COR-L47 (cell line): ENCODE measurements at places on chromosomes 1 and 21.
A peak's percentile ranks its signal among the peaks of the same experiment; 100 is the strongest.

- DNase-seq = no peak
Observed at GRCh38 chr1:18719786-18720451, 89.3 kb downstream of the PAX7 start.

DNA sequence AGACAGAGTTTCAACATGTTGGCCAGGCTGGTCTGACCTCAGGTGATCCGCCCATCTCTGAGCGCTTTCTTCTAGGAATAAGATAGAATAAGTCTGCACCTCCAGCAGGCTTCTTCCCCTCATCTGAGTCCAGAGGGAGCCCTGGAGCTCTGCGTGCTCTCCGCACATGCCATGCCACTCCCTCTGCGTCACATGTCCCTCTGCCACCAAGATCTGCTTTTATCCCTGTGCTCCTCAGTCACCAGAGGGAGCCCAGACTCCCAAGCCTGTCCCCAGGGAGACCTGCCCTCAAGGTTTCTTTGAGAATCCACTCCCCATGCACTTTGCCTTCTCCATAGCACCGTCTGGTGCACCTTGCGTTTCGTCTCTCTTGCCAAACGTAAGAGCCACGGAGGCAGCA, 213.0 kb downstream of the CAMTA1 start:
- peak; percentile 58 for DNase-seq

DNA sequence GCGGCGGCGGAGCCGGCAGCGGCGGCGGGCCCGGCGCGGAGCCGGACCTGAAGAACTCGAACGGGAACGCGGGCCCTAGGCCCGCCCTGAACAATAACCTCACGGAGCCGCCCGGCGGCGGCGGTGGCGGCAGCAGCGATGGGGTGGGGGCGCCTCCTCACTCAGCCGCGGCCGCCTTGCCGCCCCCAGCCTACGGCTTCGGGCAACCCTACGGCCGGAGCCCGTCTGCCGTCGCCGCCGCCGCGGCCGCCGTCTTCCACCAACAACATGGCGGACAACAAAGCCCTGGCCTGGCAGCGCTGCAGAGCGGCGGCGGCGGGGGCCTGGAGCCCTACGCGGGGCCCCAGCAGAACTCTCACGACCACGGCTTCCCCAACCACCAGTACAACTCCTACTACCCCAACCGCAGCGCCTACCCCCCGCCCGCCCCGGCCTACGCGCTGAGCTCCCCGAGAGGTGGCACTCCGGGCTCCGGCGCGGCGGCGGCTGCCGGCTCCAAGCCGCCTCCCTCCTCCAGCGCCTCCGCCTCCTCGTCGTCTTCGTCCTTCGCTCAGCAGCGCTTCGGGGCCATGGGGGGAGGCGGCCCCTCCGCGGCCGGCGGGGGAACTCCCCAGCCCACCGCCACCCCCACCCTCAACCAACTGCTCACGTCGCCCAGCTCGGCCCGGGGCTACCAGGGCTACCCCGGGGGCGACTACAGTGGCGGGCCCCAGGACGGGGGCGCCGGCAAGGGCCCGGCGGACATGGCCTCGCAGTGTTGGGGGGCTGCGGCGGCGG, 1.0 kb downstream of the ARID1A start:
- DNase-seq = no peak

- DNase-seq = peak; percentile 60
Observed at GRCh38 chr1:216310776-216311175, 112.5 kb downstream of the USH2A start.

DNA sequence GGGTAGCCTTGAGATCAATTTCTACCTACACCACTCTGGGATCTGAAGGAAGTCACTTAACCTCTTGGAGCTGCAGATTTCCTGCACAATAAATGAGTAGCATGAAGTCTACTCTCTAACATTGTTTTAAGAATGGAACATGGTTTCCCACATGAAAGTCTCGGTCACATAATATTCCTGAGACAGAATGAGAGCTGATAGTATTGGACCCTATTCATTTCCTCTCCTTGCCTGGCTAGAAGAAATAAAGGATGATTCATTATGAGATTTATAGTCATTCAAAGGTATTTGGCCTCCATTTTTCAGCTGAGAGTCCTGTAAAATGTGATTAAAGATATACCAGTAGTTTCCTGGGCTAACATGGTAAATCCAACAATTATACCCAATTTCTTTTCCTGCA, 56.7 kb downstream of the ARHGAP29 start:
- DNase-seq = no peak

- no peak for DNase-seq
Observed at GRCh38 chr1:39757501-39757900, 13.6 kb downstream of the OXCT2 start.

DNA sequence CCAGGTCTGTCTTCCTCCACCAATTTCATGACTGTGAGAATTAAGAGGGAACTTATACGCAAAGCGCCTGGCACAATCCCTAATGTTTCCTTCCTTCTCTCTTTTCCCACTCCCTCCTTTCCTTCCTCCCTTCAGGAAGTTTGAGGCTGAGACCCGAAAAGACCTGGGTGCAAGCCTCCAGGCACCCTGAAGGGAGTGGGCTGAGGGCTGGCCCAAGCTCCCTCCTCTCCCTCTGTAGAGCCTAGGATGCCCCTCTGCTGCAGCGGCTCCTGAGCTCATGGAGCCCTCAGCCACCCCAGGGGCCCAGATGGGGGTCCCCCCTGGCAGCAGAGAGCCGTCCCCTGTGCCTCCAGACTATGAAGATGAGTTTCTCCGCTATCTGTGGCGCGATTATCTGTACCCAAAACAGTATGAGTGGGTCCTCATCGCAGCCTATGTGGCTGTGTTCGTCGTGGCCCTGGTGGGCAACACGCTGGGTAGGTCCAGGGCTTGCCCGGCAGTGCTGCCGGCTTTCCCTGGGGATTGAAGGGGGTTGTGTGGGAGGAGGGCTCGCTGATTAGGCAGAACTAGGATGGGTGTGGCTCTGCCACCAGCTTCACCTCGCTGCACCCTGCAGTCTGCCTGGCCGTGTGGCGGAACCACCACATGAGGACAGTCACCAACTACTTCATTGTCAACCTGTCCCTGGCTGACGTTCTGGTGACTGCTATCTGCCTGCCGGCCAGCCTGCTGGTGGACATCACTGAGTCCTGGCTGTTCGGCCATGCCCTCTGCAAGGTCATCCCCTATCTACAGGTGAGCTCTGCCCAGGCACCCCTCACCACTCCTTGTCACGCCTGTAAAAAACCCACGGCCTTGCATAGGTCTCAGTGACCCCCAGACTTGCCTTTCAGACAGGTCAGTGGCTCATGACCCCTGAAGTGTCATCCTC, 1.7 kb downstream of the HCRTR1 start:
- DNase-seq = no peak

DNA sequence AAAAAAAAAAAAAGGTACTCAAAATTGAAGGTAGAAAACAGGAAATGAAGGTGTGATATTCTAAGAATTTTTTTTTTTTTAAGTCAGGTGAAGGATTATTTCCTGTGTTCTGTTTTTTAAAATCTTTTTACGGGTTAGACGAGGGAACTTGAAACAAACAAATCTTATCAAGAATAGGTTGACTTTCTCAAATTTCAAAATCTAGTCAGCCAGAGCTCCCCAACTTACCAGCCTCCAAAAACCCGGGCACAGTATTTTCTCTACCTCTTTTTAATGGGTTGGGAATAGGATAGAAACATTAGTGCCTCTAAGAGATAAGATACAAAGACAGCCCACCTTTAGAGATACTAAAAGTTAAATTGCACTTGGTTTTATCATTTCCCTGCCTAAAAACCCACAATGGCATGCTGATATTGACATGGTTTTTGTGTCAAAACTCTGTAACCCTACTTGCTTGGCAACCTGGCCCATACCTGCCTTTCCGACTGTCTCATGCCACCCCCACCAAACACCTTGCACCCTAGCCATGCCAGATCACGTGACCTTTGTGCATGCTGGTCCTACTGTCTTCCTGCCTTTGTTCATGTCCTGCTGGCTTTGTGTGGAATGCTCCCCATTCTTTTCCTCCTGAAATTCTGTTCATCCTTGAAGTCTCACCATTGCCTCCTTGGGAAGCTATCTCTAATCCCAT, 4.2 kb downstream of the RCAN3 start:
- no peak for DNase-seq

GRCh38 chr1:2125350-2126211, 69.0 kb downstream of the FAAP20 start:
- no peak for DNase-seq
